ENCODE measurements at places on chromosomes 1 and 21. TPM values are rescaled to one million over a fixed set of nuclear protein-coding genes. Genes with fewer than 3 reads are reported as not detected.

Gene OPTC
- total RNA-seq, result not detected

Gene LHX8
- total RNA-seq, result not detected

DNA sequence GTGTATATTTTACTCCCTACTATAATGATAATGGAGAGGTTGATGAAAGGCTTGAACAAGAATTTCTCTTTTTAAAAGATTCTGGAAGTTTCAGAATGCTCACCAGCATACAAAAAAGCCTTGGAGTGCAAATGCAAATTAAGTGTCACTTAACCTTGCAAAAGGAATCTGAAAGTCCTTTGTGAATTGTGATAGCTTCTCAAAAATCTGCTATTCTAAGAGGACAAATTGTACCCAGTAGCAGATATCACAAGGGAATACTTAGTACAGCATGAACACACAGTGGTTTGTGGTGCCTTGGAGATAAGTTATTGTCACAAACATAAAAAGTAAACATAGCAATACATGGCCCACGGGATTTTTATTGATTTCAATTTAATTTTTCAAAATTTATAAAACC lies 1208.3 kb upstream of the B3GALT2 start:
- DNase-seq, result no peak

GRCh38 chr21:15004721-15005370 lies 60.0 kb downstream of the NRIP1 start:
- DNase-seq, result no peak

GRCh38 chr1:94656967-94657366 lies 115.4 kb upstream of the F3 start:
- DNase-seq, result no peak

All from left ventricle myocardium inferior (tissue), 1 donor.